ENCODE measurements at places on chromosomes 3 and 15.

GRCh38 chr3:39443530-39443929 lies 23.9 kb upstream of the MOBP start:
- DNase-seq, result no peak

DNA sequence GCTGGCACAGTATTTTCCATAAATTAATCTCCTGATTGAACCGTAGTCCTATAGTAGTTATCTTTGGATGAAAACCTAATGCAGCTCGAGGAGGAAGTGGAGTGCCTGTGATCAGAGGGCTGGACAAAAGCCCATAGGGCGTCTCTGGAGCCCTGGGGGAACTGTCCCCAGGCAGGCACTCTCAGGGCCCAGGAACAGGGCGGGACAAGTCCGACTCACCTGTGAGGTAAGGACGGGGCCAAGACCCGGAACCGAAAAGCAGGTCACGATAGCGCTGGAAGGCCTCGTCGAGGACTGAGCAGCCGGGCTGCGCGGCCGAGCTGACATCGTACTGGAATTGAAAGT lies 341 bp downstream of the HEXA start:
- no peak for DNase-seq

DNA sequence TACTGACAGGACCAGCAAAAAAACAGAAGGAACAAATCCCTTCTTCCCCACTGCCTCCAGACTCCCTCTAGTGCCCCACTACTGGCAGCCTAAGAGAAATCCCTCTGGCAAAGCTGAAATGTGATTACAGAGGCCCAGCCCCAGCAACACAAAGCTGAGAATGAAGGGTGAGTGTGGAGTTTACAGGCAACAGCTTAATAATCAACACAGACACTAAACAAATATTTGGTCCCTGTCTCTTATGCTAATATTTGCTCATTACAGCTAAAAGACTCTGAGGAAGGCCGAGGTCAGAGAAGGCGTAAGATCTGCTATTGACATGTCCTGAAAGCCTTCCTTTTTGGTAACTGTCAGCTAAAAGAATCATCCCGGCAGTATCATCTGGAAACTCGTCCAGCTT lies 308.5 kb upstream of the RASGRP1 start:
- no peak for DNase-seq

GRCh38 chr15:84833447-84834228 lies 16.5 kb downstream of the ALPK3 start:
- no peak for DNase-seq

- DNase-seq, result no peak
Observed at GRCh38 chr3:104521606-104522336, 844.9 kb upstream of the ALCAM start.
